CD4-positive, alpha-beta T cell treated with Interleukin-21 for 1 hour (primary cell): ENCODE measurements at places on chromosomes 4 and X.

DNA sequence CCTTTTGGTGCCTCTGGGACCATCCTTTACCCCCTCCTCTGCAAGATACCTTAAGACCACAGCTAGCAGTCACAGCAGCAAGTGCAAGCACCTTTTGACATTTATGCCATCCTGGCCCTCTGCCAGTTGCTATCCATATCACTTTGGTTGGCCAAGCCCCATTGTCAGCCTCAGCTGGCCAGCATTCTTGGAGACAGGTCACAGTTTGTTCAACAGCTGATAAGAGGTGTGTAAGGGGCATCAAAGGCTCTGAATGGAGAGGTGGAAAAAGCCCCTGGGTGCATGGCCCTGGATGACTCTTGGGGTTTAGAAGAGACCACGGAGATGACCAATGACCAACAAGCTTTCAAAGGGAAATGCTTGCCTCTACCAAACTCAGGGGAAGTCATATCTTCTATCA lies 133.6 kb upstream of the MAMLD1 start:
- no peak for DNase-seq

DNA sequence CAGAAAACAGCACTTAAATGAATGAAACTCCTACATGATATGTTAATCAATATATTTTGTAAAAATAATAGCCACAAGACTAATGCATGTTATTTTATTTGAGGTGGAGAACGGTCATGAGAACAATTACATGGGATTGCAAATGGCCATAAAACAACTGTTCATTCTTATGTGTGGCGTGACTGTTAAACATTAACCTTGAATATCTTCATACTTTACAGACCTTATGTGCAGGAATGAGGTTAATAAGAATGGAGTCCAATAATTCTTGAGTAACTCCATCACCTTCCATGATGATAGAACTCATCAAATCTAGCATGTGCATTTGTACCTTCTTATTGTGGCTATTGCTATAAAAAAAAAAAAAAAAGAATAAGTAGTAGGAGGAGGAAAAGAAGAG lies 55.3 kb downstream of the PDS5A start:
- no peak for DNase-seq

GRCh38 chr4:123589301-123589700 lies 192.7 kb downstream of the SPRY1 start:
- DNase-seq = no peak

DNA sequence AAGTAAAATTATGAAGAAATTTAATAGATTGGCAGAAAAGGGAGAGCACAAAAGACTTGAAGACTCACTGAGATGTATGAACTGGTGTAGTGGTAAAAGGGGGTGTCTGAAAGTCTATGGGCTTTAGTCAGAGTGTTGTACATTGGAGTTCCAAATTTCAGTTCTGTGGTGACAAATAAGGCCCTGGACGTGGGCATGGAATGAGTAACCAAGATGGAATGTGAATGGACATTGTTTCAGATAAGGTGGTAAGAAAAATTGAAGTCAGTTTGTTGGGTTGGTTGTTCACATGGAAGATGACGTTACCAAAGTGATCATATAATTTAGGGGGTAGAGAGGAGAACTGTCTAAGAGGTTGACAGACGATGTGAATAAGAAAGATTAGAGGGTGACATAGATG lies 13.9 kb downstream of the CYSLTR1 start:
- no peak for DNase-seq

DNA sequence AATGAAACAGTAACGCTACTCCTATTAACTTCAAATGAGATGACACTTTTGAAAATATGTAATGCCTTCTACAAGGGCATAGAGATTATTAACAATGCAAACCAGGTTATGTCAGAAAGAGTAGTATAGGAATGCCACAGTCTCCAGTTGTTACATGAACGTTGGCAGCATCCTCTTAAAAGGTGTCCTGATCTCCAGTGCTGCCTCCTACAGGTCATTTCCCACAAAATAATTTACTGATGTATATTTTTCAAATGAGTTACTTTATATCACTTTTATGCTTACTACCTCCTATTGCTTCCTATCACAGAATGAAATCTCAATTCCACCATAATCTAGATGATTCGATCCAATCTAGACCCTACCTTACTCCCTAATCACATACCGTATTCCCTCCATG lies 195.2 kb upstream of the EPHA5 start:
- no peak for DNase-seq

DNA sequence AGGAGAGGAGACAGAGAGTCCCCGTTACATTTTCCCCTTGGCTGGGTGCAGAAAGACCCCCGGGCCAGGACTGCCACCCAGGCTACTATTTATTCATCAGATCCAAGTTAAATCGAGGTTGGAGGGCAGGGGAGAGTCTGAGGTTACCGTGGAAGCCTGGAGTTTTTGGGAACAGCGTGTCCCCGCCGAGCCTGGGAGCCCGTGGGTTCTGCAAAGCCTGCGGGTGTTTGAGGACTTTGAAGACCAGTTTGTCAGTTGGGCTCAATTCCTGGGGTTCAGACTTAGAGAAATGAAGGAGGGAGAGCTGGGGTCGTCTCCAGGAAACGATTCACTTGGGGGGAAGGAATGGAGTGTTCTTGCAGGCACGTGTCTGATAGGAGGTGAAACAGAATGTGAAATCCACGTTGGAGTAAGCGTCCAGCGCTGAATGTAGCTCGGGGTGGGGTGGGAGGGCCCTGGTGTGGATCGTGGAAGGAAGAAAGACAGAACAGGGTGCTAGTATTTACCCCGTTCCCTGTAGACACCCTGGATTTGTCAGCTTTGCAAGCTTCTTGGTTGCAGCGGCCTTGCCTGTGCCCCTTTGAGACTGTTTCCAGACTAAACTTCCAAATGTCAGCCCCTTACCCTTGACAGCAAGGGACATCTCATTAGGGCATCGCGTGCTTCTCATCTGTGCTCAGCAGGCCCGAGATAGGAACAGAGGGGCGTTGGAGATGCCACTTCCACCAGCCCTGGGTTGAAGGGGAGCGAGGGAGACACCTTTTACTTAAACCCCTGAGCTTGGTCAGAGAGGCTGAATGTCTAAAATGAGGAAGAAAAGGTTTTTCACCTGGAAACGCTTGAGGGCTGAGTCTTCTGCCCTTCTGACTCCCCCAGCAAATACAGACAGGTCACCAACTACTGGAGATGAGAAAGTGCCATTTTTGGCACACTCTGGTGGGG lies 2.7 kb downstream of the SHOX start:
- no peak for DNase-seq
